ENCODE measurements at places on chromosomes 2 and 18. TPM values are rescaled to one million over a fixed set of nuclear protein-coding genes. Genes with fewer than 3 reads are reported as not detected.

Gene MREG
- 3.6 TPM for total RNA-seq

Gene CHMP1B
- total RNA-seq, result 42.5 TPM

Gene CIB4
- not detected for total RNA-seq

Gene ACMSD
- not detected for total RNA-seq

Gene IGFBP5
- 0.46 TPM for total RNA-seq

Gene SERPINB13
- total RNA-seq, result not detected

Gene IRS1
- 28.5 TPM for total RNA-seq

Gene DSG4
- total RNA-seq, result not detected

Gene SERPINB11
- not detected for total RNA-seq

Gene SP3
- total RNA-seq, result 75.7 TPM

Gene ANKRD53
- 0.11 TPM for total RNA-seq

Gene IFIH1
- 2.6 TPM for total RNA-seq

Gene CPO
- total RNA-seq, result not detected

Gene RNF25
- 40.5 TPM for total RNA-seq

Gene SLC9A4
- total RNA-seq, result 0.06 TPM

Gene PPP1R1C
- total RNA-seq, result 2.0 TPM

Gene CYRIA
- 3.5 TPM for total RNA-seq

Gene KRTCAP3
- not detected for total RNA-seq

Gene RNF138
- total RNA-seq, result 26.2 TPM

Gene PRKAG3
- total RNA-seq, result not detected

Gene MLPH
- 155 TPM for total RNA-seq

Gene CCDC148
- 0.29 TPM for total RNA-seq

Gene RAD51AP2
- total RNA-seq, result under 0.01 TPM

Gene ZNF396
- total RNA-seq, result 0.19 TPM

Gene MOB1A
- 113 TPM for total RNA-seq

Gene KCNF1
- 0.19 TPM for total RNA-seq

Gene HNRNPLL
- total RNA-seq, result 54.9 TPM

Gene TRAK2
- 47.8 TPM for total RNA-seq

Gene FAM237A
- not detected for total RNA-seq

Gene OSR1
- total RNA-seq, result 8.6 TPM

Gene BMP10
- not detected for total RNA-seq

Gene CDH20
- not detected for total RNA-seq

Gene DPP4
- 27.7 TPM for total RNA-seq

Gene COLEC11
- not detected for total RNA-seq

Gene CNTNAP5
- total RNA-seq, result not detected

Gene FTCDNL1
- 0.75 TPM for total RNA-seq

Gene CHRNG
- 0.83 TPM for total RNA-seq

Gene POU3F3
- not detected for total RNA-seq

Gene GCG
- 0.17 TPM for total RNA-seq

Gene TTN
- total RNA-seq, result 5.5 TPM

Gene BAZ2B
- total RNA-seq, result 37.4 TPM

Gene PLGLB2
- 1.2 TPM for total RNA-seq

Gene WNT10A
- 0.06 TPM for total RNA-seq

Gene KLHL29
- 3.2 TPM for total RNA-seq

Gene RAMP1
- 13.5 TPM for total RNA-seq

Gene AQP4
- total RNA-seq, result not detected

Gene TMEFF2
- total RNA-seq, result 72.6 TPM

Gene MAL
- total RNA-seq, result not detected

Gene ARHGAP15
- total RNA-seq, result 0.11 TPM

Gene ERICH2
- not detected for total RNA-seq

Gene UPP2
- not detected for total RNA-seq

Gene APCDD1
- total RNA-seq, result 8.2 TPM

Gene IL18RAP
- not detected for total RNA-seq

All from LHCN-M2 (cell line).